ENCODE measurements at places on chromosomes 2 and 18.

DNA sequence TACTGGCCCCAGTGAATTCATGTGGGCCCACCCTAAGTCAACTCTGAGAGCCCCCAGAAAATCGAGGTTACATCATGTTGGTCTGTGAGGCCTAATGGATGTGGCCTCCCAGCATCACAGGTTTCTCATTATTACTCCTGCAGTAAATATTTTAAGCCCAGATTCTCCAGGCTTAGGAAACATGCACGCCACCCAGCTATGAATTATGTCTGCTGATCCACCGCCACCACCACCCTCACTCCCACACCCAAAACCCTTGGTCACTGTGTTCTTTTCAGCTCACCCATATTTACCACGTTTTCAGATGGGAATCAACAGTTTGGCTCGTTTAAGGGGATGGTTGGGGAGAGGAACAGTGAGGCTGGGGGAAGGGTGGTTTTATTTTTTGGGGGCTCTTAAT lies 128.6 kb downstream of the NCK2 start:
- DNase-seq: no peak

DNA sequence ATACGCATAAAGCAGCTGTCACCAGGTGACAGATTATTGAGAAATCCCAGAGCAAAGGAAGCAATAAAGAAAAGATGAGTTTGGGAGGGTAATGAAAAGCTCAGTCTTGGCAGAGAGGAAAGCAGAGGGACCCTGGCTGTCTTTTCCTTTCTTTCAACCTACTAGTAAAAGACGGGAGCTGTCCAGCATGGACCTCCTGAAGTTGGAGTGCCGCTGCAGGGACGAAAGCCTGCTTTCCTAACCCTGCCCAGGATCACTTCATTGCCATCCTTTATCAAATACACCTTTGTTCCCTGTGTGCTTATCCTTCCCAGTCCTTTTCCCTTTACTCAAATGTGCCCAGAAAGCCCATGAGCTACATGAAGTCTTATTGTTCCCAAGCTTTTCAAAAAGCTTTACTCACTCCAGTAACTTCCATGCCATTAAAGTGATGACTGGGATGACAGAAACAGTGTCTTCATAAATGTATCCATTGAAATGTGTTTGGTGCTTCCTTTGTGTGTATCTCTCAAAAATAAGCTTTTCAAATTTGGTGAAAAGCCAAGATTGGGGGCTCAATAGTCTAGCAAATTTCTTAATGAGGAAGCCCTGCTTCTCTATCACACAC lies 3.7 kb upstream of the SPR start:
- peak; percentile 55 for DNase-seq

- DNase-seq: no peak
Observed at GRCh38 chr18:39951142-39951720, 2003.8 kb upstream of the PIK3C3 start.

GRCh38 chr2:3212984-3213383 lies 164.6 kb downstream of the EIPR1 start:
- no peak for DNase-seq

Data from muscle of arm (tissue), 14 donors.